ENCODE measurements at places on chromosomes 12 and 14.

GRCh38 chr12:106442575-106442974 is 85.0 kb downstream of the POLR3B start:
- DNase-seq: no peak

DNA sequence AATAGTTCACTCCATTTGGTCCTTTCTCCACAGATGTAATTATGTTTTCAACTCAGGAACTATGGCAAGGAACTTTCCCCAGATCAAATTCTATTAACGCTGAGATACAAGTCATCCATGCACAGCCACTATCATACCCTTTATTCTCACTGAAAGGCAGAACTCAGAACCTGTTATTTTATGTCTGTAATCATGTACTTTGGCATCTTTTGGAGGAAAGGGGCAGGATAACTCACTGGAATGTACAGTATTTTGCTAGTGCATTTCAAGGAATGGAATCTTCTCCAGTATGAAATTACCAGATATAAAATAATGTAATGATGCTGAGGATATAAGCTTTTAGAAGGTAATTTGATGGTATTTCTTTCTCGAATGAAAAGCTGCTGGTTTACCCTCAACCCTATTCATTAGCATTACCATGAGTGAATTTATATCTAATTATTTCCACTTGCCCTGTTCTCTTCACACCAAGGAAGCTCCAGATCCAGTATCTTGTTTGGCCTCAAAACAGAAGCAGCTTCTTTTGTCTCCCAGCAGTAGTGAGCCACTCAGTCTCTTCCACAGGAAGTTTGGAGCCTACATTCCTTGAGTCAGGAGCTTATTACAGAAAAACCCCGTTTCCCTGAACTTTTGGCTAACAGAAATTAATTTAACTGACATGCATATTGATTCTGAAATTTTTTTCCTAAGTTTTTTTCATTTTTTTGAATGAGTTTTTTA is 10.0 kb upstream of the AMHR2 start:
- DNase-seq: no peak

DNA sequence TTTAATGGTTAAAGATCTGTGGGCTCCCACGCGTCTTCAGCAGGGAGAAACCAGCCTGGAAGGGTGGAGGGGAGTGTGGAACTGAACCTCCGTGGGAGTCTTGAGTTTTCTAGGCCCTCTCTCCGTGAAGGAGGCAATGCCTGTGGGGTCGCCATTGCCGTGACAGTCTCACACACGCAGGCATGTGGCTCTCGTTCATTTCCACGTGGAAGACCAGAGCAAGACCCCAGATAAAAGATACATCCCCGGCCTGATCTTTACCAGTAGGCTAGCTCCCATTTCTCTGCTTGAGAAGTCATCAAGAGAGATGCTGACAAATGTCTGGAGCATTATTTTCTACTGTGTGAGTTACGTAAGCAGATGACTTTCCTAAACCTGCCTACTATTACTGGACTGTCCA is 491.7 kb upstream of the LMO3 start:
- no peak for DNase-seq

GRCh38 chr12:76038176-76038575 is 6.6 kb upstream of the PHLDA1 start:
- DNase-seq: no peak

DNA sequence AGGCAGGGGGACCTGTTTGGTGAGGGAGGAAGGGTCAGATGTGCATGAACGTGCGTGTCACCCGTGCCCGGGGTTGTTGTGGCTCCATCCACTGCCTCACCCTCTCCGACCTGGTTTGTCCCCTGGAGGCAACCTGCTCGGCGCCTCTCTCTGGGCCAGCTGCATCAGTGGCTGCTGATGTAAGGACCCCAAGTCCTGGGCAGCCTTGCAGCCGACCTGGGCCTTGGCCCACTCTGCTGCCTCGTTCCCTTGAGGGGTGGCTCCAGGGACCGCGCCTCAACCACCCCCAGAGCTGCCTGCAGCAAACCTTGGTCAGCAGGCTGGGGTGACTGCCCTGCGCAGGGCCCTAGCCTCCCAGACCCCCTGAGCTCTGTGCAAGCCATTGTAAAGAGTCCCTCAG is 351.7 kb downstream of the TMEM121 start:
- DNase-seq: no peak

GRCh38 chr14:89936654-89937185 is 17.8 kb downstream of the EFCAB11 start:
- no peak for DNase-seq

GRCh38 chr12:107649661-107650061 is 35.9 kb upstream of the PWP1 start:
- no peak for DNase-seq
